Cardiac ventricle fibroblast (primary cell): ENCODE measurements at places on chromosomes 3 and 15. TPM values are rescaled to one million over a fixed set of nuclear protein-coding genes. Genes with fewer than 3 reads are reported as not detected.

SLC25A20 gene
- total RNA-seq = 15.5 and 16.7 TPM in 2 replicates

ANKRD34C gene
- not detected in 2 replicates for total RNA-seq

GCNT3 gene
- 0.34 and 0.56 TPM in 2 replicates for total RNA-seq

IQCF5 gene
- total RNA-seq = not detected in 2 replicates

TP63 gene
- total RNA-seq = 0.37 and 0.59 TPM in 2 replicates
